ENCODE measurements at places on chromosomes 4 and X.

DNA sequence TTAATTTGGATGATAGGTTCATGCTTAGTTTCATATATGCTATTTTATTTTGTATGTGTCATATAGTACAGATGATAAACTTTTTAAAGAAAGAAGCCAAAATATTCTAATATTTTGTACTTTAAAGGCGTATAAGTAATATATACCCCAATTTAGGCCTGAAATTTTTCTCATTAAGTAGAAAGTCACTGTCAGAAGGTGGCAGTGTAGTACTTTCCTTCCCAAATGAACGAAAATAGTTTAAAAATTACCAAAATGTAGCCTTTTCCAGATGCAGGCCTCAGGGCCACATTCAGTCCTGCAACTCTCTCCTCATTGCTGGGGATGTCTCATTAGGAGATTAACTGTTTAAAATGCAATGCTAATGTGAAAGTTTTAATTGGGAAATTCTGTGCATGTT lies 1263.6 kb downstream of the C4orf33 start:
- peak; percentile 6 for DNase-seq

GRCh38 chr4:45477311-45477733 lies 646.5 kb downstream of the GABRG1 start:
- DNase-seq = no peak

DNA sequence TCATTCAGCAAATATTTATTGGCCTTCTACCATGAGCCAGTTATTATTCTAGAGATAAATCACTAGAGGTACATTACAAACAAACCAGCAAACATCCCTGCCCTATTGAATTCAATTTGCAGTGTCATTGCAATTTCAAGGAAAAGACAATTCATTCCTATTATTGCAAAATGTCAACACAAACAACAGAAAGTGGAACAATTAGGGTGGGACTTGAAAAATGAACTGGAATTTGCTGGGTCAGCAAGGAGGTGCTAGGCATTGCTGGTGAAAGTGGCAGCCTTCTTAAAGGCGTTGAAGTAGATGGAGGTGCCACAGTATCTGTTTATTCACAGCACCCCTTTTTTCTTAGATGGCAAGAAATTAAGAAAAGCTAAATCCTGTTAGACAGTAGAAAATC lies 224.0 kb upstream of the BMP3 start:
- DNase-seq = no peak

DNA sequence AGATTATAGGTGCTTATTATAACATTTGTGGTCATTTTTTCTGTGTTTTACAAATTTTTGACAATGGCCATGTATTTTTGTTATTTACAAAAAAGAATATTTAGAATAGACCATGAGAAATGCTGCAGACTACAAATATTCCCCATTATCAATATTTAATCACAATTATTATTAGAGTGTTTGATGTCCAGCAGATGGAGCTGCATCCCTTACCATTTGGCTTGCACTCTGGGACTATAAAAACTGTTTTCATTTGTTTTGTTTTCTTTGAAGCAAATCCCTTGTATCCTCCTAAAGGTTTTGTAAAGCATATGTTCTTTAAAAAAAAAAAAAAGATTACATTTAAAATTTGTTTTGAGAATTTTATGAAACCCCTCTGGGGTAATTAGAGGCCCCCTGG lies 85.6 kb upstream of the CXorf66 start:
- DNase-seq = peak; percentile 14

GRCh38 chrX:108303682-108304081 lies 134.5 kb downstream of the COL4A6 start:
- no peak for DNase-seq

DNA sequence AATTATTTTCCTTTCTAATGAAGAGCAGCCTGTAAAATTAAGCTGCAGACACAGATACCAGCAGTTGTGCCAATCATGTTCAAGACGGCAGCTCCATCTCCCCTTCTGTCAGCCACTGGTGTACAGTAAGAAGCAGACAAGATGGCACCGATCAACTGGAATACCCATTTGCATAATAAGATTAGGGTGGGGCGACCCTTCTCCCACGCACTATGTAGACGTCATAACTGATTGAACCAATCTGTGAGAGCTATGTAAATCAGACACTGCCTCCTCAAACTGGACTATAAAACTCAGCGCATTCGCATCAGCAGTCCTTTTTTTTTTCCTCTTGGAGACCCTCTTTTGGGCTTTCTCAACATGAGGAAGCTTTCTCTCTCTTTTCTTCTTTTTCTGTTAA lies 40.4 kb upstream of the INTS6L start:
- no peak for DNase-seq

DNA sequence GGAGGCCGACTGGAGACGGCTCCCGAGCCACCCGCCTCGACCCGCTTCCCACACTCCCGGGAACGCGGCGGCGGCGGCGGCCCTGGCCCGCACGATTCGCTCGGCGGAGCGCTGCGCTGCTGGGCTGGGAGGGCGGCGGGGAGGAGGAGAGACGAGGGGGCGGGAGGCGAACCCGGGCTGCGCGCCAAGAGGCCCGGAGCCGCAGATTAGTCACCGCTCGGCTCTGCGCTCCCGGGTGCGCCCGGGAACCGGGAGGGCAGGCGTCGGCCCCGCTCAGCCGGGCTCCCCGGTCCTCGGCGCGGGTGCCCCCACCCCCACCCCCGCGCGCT lies 11.2 kb upstream of the BCOR start:
- peak; percentile 84 for DNase-seq

DNA sequence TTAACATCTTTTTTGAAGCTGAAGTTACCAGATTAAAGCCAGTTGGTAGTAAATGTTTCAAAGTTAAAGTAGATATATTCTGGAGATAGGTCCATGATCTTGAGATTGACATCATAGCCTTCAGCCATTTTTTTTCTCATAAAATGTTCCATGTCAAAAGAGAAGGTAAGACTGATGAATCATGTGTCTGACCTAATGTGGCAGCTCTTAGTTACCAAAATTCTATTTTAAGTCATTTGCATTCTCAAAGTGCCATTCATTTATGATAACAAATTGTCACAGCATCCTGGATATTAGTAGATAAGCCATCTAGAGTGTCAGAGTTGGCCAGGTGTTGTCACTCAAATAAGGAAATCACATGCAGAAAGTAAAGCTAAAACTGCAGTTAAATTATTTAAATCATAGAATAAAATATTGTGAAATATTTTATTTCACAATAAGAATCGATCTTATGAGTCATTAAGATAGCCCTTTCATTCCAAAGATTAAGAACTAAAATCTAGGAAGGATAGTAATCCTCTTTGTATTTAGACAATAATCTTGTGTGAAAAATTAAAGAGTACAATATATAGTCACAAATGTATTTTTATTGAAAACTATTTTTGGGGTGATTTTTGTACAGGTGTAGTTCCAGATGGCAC lies 65.7 kb upstream of the ADAD1 start:
- DNase-seq = no peak

- DNase-seq = no peak
Observed at GRCh38 chrX:88613338-88613737, 133.7 kb upstream of the CPXCR1 start.

Measured in suppressor macrophage (primary cell).